Stimulated activated CD4-positive, alpha-beta T cell treated with anti-CD3 and anti-CD28 coated beads, TNF-alpha, amount 100 ng/mL, for 1 hour (primary cell): ENCODE measurements at places on chromosomes 5 and 9.

GRCh38 chr5:179762079-179762780, 29.6 kb downstream of the MAML1 start:
- DNase-seq = no peak

DNA sequence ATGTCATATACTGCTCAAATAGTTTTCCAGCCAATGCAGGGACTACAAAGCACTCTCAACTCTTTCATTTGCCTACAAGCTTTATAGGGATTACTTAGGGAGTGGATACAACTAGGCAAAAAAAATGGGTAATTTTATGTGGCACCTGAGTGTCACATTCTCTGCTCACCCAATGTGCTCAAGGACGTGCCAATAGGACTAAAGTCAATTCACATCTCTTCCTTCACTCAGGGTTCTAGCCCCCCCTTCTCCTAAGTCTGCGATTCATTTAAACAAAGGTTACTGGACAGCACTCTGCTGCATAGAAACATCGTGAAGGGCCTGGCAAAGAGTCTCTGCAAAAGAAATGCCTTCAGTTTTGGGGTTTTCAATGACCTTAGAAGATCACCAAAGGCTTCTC, 142.3 kb downstream of the TSSK1B start:
- no peak for DNase-seq

DNA sequence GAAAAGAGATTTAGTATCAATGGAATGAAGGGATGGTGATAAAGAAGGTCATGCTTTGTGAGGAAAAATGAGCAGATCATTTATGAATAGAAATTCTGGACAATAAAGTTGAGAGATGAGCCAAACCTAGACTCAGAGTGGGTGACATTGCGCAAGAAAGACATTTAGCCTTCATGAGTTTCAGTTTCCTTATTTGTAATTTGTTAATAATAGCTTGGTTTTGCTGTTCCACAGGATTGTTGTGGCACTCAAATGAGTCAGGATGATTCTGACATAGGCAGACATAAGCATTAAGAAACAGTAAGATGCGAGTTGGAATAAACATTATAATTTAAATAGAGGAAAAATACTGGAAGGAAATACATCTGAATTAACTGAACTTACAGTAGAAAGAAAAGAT, 34.8 kb downstream of the ITGA2 start:
- no peak for DNase-seq

GRCh38 chr5:96503501-96504236, 70.6 kb upstream of the PCSK1 start:
- no peak for DNase-seq

DNA sequence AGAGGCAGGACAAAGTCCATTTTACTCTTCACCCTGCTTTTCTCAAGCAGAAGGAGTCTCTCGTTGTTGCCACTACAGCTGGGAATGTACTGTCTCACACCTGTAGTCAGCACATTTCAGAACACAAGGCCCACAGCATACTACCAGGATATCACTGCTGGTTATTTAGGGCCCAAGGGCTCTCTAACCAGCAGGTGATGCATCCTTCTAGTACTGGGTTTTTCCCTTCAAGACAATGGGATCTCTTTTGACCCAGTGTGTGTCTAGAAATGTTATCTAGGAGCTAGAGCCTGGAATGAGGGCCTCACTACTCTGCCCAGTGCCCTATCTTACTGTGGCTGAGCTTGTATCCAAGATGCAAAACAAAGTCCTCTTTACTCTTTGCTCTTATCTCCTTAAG, 235.1 kb upstream of the PRR16 start:
- no peak for DNase-seq

DNA sequence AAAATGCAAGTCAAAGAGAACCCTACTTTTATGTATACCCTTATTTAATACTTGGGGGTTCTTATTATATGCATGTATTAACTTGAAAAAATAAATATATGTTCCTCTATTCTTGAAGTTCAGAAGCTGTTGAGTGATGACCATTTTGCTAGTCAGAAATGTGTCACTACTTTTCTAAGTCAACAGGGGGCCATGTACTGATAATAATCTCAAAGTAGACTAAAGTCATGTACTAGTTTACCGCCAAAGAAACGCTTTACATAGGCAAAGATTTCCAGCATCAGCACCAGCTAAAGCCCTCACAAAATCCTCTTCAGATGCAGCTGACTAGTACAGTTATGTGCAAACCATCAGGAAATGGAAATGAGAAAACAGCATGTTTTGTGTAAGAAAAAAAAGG, 5.7 kb upstream of the BHMT start:
- no peak for DNase-seq

DNA sequence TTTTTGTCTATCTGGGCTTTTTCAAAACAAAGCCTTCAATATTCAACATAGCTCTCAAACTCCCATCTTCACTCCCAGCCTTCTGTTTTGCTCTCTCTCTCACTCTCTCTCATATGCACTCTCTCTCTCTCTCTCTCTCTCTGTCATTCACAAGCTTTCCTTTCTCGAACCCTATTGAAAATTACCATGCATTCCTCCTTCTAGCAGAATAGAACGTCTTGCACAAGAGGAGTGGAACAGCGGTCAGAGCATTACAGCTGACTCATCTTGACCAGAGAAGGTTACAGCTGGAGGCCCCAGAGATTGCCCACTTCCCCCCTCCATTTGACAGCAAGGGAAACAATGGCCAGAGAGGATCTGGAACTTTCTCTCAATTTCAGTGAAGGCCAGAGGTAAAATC, 51.0 kb upstream of the LIFR start:
- DNase-seq = no peak

DNA sequence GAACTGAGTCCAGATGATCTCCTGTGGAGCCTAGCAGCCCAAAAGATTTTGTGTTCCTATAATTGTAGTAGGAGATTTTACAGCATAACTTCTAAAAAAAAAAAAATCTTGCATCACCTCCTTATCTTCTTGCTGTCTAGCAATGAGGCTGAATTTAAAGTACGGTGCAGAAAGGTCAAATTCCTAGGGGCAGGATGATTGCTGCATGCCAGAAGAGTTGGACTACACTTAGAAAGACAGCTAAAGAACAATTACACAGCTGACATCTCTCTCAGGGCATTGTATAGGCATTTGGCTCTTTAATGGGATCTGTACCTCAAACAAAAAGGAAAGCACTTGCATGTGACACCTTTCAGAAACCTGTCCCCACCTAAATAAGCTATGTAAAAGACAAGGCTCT, 443.2 kb downstream of the HCN1 start:
- no peak for DNase-seq

DNA sequence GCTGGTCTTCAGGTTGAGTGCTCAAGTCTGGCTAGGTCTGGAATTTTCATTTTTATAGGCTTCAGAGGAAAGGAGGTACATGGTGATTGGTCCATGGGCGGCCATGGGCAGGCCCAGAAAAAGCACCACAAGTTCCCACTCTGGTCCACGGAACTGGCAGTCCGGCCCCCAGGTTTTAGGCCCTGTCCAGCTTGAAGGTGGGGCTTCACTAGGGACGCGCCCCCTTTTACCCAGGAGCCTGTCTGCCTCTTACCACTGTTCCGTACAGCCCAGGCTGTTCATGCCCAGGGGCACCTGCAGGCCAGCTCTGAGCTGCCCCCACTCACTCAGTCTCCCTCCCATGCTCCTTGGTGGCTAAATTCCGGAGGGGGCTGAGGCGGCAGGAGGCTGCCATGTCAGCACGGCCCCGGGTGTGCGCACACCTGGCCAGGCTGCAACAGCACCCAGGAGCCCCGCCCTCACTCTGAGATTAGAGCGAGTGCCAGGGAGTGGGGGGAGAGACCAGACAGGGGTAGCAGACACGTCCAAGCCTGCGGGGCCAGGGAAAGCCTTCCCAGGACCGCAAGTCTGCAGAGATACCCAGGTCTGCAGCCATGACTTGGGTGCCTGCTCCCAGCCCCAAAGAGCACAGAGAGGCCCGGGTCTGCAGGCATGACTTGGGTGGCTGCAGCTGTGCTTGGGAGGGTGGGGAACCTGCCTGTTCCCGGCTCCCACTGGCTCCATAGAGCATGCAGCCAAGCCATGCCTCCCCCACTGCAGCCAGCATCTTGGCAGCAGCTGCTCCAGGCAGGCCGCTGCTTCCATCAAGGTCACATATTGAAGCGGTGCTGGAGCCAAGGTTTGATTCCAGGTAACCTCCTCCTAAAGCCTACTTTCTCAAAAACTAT, 390.2 kb upstream of the SGCD start:
- no peak for DNase-seq

GRCh38 chr5:161134083-161134482, 282.1 kb upstream of the ATP10B start:
- DNase-seq = no peak

DNA sequence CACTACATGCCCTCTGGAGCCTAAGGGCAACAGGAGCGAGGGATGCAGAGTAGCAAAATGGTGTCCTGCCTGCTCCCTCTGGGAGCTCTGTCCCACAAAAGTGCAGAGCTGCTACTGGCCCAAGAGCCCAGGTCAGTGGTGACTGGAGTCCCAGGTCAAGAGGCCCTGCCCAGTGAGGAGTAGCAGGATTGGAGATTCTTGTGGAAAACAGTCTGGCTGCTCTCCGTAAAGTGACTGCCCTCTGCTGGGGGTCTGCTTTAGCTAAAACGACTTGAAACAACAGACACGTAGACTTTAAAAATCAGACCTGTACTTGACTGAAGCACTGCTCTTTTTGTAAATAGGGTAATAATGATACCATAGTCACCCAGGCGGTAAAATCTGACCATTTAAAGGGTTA, 917.0 kb downstream of the MAT2B start:
- no peak for DNase-seq

- no peak for DNase-seq
Measured at GRCh38 chr9:138066049-138066448, 188.5 kb downstream of the CACNA1B start.

- no peak for DNase-seq
Measured at GRCh38 chr9:110255034-110255462, 1.3 kb downstream of the TXN start.

- DNase-seq = no peak
Measured at GRCh38 chr9:126173401-126173800, 153.2 kb upstream of the MVB12B start.

DNA sequence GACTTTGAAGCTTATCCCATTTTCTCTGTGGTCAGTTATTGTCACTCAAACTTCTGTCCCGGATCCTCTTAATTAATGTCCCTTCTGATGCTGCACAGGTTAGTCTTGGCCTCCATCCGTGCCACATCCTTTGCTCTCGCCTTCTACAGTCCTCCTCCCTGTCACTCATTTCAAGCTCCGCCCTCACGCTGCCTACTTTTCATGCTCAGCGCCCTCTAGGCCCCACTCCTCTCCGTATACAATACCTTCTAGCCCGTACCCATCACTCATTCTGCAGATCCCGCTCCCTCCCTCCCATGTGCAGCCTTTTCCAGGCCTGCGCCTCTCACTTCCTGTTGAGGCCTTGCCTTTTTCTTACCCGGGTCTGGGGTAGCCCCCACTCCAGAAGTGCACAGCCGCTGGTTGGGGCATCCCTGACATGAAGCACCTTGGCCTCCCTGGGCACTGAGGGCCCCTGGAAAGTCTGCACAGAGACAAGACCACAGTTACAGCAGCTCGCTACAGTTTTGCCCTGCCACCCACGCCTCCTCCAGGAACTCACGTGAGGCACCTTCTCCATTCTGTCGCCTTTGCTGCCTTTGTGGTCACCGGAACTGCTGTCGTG, 88.5 kb upstream of the SLC25A48 start:
- no peak for DNase-seq
